ENCODE measurements at places on chromosomes 7 and 10. TPM values are rescaled to one million over a fixed set of nuclear protein-coding genes. Genes with fewer than 3 reads are reported as not detected.

Gene PAOX
- 2.9 TPM for total RNA-seq

Gene H2BK1
- not detected for total RNA-seq

Gene TBC1D12
- total RNA-seq = 6.9 TPM

Gene NCF1
- 10.8 TPM for total RNA-seq

Gene UTF1
- total RNA-seq = not detected

Gene PGAM2
- 1,159 TPM for total RNA-seq

Gene FEZF1
- total RNA-seq = not detected

Gene PLOD3
- 59.1 TPM for total RNA-seq

Gene FRG2B
- total RNA-seq = not detected

Gene BMPER
- total RNA-seq = 3.6 TPM

Gene OR9A4
- total RNA-seq = not detected

Gene CCDC71L
- total RNA-seq = 11.0 TPM

Gene DOCK1
- total RNA-seq = 19.5 TPM

Gene SPDYE8
- total RNA-seq = not detected

Gene SPDYE11
- total RNA-seq = not detected
